ENCODE measurements at places on chromosomes 6 and 20. TPM values are rescaled to one million over a fixed set of nuclear protein-coding genes. Genes with fewer than 3 reads are reported as not detected.

The PGC gene
- total RNA-seq: not detected

DNA sequence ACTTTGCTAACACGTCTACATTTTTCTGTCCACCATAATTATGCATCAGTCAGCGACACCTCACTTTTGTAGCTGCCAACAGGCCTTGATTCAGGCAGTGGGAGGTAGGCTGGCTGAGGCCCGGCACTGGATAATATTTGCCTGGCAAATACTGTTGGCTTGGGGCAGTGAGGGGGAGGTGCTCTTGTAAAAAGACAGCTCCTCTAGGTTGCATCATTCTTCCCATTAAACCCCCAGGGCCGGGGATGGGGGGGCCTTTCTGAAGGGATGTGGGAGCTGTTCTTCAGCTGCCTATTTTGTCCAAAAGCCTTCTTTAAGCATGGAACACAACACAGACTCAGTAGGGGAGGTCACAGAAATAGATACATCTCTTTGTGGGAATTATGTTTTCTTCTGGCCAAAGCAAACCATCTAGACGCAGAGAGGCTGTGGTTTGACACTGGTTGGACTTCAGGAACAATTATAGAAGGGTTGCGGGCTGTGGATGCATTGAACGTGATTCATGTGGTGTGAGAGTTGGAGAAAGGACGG lies 338.3 kb upstream of the NT5E start:
- no peaks in the 10 kb centered on the region for H3K36me3 ChIP-seq
- DNase-seq: no peak
- no peak overlapping the region for H3K27ac ChIP-seq
- H3K27me3 ChIP-seq: no peaks in the 10 kb centered on the region

GRCh38 chr6:101429270-101429669 lies 35.8 kb downstream of the GRIK2 start:
- H3K27me3 ChIP-seq: no peaks in the 10 kb centered on the region
- no peaks in the 10 kb centered on the region for H3K4me1 ChIP-seq

GRCh38 chr6:54981647-54982046 lies 135.1 kb downstream of the FAM83B start:
- H3K4me1 ChIP-seq: no peaks in the 10 kb centered on the region
- no peaks in the 10 kb centered on the region for H3K27me3 ChIP-seq
- no peak overlapping the region for H3K4me3 ChIP-seq
- no peak for DNase-seq
- H3K27ac ChIP-seq: no peak overlapping the region

- H3K27ac ChIP-seq: no peak overlapping the region
- no peaks in the 10 kb centered on the region for H3K4me1 ChIP-seq
- DNase-seq: no peak
- no peak overlapping the region for H3K4me3 ChIP-seq
Measured at GRCh38 chr6:96683819-96684528, 121.0 kb downstream of the FHL5 start.

GRCh38 chr6:144659202-144660182 lies 374.4 kb downstream of the UTRN start:
- H3K27ac ChIP-seq: no peak overlapping the region
- no peak overlapping the region for H3K4me3 ChIP-seq
- no peaks in the 10 kb centered on the region for H3K27me3 ChIP-seq
- no peak for DNase-seq

DNA sequence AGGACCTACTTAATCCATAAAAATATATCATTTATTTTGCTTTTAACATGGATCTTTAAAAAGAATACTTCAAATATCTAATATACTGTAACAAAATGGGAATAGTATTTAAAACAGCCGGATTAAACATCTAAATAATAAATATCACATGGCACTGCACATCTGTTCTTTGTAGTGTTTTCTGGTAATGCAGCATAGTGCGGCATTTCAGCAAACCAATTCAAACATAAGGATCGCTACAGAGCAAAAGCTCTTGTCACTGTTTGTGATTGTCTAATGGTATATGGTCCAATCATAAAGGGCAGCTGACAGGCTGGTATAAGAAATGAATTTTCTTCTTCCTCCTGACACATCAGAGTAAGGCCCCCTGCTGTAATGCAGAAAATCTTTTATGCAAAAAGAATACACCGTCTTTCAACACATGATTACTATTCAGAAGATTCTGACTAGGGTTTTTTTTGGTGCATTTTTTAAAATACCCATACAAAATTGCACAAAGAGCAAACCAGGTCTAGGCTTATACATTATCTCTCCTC lies 40.0 kb upstream of the POU3F2 start:
- no peaks in the 10 kb centered on the region for H3K27me3 ChIP-seq
- H3K4me3 ChIP-seq: no peak overlapping the region
- H3K27ac ChIP-seq: no peak overlapping the region
- H3K36me3 ChIP-seq: no peaks in the 10 kb centered on the region

Data from sigmoid colon (tissue), 7 donors.